Fibroblast of the conjunctiva (primary cell): ENCODE measurements at places on chromosomes 5 and 9.

- DNase-seq: no peak
Measured at GRCh38 chr5:101278917-101279316, 375.8 kb upstream of the ST8SIA4 start.

GRCh38 chr5:40121236-40121635, 558.5 kb upstream of the PTGER4 start:
- DNase-seq: no peak

- no peak for DNase-seq
Measured at GRCh38 chr9:107819772-107820565, 330.4 kb upstream of the KLF4 start.

DNA sequence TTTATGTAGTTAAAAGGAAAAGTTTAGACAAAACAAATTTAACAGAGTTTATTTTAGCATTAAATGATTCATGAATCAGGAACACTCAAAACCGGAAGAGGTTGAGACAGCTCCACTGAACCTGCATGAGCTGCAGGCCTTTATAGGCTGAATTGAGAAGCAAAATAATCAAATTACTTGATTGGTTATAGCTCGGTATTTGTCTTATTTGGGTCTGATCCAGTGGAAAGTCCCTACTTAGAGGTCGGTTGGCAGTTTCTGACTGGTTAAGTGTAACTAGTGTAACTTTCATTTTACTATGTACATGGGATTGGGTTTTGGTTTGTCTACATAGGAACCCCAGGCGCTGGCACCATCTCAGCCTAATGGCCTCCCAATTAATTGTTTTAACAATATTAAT, 74.1 kb upstream of the PIK3R1 start:
- peak; percentile 31 for DNase-seq

GRCh38 chr5:134577022-134577795, 51.7 kb downstream of the JADE2 start:
- no peak for DNase-seq

- DNase-seq: no peak
Measured at GRCh38 chr5:27969157-27969556, 930.8 kb upstream of the CDH9 start.

DNA sequence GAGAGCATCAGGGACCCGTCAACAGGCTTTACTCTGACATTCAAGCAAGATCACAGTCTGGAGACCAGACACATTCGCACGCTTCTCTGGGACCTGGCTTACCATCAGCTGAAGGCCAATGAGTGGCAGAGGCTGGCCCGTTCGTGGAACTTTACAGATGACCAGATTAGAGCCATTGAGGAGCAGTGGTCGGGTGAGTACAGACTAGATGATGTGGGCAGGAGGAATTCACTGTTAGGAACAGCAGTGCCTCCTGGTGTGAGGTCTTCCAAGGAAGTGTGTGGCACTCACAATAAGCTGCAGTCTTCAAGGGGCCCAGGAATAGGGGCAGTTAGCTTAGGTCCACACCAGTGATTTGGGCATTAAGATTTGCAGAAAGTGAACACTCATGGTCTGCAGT, 50.4 kb downstream of the POC5 start:
- DNase-seq: no peak

- no peak for DNase-seq
Measured at GRCh38 chr5:170760113-170760512, 23.4 kb upstream of the GABRP start.

GRCh38 chr5:130102960-130103359, 198.7 kb downstream of the CHSY3 start:
- DNase-seq: no peak

GRCh38 chr9:13111778-13112177, 167.7 kb downstream of the MPDZ start:
- no peak for DNase-seq
